ENCODE measurements at places on chromosomes 6 and 20.

- DNase-seq, result no peak
These were observed 159.6 kb upstream of the RNF24 start for GRCh38 chr20:4174909-4175308.

DNA sequence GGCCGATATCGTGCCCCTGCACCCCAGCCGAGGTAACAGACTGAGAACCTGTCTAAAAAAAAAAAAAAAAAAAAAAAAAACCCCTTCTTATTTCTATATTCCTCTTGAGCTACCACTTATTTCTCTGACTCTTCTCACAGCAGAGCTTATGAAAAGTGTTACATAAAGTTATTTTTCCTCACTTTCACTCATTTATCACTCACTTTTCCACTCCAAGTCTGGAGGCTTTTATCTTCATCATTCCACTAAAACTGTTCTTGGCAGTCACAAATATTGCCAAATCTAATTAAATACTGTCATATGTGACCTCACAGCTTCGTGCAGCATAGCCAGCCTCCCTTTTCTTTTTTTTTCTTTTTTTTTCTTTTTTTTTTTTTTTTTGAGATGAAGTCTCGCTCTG lies 131.2 kb downstream of the KLHL32 start:
- no peak for DNase-seq

- DNase-seq, result no peak
These were observed 46.9 kb upstream of the MAPK13 start for GRCh38 chr6:36083446-36083845.

DNA sequence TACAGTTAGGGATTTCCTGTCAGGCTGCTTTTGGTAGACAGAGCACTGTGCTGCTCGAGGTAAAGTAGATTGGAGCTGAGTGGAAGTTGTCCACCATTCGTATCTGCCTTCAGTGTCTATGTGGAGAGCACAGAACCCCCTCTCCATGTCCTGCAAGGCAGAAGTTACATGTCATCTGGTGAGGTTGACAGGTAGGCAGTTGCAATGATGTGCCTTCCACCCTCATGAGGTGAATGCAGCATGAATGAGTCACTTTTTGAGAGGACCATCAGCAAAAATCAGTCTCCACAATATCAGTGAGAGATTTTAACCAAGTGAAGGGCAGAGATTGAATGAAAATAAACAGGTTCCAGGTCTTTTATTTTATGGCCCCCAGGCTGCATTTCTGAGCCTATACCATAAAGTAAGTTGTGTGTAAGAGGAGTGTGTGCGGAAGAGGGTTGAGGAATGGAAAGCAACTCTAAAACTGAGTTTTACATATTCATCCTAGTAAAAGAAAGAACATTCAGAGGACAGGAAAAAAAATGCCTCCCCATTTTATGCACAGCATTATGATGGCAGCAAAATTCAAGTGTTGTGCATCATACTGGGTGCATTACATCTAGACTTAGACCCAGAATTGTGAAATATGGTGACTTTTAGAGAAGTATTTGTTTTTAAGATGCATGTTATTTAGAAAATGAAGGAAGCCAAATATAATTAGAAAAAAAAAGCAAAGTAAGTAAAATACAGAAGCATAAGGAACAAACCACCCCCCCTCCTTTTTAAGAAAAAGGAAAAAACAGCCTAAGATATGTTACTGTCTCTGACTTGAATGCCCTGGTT lies 15.8 kb downstream of the TRAPPC3L start:
- DNase-seq, result no peak

GRCh38 chr20:50982363-50982762 lies 23.7 kb downstream of the MOCS3 start:
- peak; percentile 48 for DNase-seq

DNA sequence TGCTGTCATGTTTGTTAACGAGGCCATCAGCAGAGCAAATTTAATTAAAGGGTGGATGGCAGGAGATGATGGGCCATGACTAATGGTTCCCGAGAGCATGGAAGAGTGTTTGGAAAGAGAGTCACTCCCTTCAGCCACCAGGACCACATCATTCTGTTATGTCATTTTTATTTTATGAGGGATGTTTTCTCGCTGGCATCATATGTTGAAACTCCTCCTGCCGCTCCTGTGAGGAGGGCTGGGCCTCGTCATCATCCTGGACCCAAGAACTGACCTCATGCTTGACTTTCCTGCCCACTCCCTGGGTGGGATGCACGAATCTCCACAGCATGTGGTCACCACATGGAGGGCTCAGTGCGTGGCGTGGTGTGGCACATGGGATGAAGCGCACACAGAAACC lies 86.4 kb upstream of the FRMD1 start:
- no peak for DNase-seq

GRCh38 chr6:47733879-47734558 lies 35.6 kb downstream of the ADGRF4 start:
- no peak for DNase-seq

DNA sequence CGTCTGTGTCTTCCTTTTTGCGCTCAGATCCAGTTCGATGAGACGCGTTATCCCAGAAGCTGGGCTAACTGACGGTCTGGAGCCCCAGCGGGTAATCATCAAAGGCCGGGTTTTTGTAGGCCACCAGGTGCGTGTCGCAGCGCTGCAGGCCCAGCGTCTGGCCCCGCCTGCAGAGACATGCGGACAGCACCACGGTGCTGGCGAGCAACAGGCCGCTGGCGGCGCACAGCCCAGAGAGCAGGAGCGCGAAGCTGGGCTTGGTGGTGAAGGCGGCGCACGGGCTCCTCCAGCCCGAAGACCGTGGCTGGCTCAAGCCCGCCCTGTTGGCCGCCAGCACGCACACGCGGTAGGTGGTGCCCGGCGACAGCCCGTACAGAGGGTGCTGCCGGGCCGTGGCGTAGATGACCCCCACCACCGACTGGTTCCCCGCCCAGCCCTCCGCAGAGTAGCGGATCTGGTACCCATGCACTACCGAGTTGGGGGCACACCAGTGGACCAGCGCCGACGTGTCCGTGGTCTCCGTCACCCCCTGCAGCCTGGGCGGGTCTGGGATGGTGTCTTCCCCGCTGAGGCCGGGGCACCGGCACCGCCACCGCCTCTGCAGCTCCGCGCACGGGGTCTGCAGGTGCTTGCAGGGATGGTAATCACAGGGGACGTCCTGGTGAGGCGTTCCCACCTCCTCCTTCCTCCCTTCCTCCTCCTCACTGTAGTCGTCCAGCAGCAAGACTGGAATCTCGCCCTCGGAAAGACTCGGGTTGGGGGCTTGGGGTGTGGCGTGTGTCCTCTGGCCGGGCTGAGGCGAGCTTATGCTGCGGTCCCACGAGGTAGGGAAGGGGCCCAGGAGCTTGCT lies 12.7 kb downstream of the LRRN4 start:
- DNase-seq, result no peak

GRCh38 chr6:17096096-17096495 lies 5.8 kb upstream of the STMND1 start:
- DNase-seq, result no peak

DNA sequence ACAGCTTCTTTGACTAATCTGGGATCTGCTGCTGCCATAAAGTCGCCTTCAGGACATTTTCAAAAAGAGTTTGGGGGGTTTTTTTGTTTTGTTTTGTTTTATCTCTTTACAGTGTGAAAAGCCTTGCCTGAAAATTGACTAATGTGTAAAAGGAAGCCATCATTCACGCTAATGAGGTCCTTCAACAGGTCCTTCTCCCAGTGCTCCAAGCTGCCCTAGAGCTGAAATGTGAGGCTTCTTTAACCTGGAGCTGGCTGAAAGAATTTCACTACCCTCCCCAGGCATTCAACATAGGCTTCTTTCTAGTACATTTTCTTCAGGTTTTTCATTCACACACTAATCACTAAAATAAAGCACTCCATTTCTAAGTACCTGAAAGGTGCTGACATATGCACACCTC lies 145.1 kb upstream of the PRDM1 start:
- no peak for DNase-seq

- DNase-seq, result peak; percentile 70
These were observed 118.8 kb downstream of the TINAG start for GRCh38 chr6:54426995-54427394.

- DNase-seq, result no peak
These were observed 24.0 kb downstream of the SDCBP2 start for GRCh38 chr20:1304710-1305515.

- no peak for DNase-seq
These were observed 88.4 kb upstream of the SLC22A16 start for GRCh38 chr6:110564703-110565421.

DNA sequence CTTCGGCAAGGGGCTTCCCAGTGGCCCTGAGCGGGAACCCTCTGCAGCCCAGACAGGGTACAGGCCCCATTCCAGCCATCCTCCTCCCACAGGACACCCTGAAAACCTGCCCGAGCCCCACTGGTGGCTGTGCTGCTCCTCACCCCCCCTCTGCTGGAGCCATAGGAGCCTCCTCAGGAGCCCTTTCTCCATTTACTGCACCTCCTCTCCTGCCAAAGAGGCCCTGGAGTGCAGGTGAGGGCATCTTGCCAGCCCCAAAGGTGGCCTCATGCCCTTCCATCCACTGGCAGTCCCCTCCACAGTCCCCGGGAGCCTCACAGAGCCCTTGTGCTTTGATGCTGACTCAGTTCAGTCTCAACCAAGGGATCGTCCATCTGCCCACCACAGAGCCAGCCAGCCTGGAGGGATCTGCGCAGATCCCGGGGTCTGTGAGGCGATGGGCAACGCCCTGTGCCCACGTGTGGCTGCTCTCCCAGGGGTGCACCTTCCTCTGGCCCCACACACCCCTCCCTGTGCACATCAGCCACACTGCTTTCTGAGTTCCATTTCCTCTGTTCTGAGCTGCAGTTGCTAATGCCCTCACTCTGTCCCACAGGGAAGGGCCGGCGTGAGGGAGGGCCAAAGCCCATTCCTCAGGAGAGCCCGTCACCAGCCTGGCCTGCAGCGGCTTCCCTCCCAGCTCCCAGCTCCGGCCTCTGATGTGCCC lies 228.5 kb downstream of the DLL1 start:
- no peak for DNase-seq

DNA sequence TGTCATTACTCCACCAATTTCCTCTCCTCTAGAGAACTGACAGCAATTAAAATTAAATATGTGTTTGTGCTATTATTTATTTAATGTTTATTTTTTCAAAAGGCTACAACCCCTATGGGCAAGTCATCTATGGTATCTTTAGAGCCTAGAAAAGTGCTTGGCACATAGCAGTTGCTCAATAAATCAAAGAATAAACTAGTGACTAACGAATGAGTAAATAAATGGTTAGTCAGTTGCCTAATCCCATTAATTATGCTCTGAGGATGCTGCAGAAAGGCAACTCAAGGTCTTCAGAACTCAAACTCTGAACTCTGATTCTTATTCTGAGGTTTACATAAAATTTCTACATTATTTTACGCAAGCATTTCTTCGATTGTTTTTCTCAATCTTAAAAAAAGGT lies 193.0 kb upstream of the TSHZ2 start:
- no peak for DNase-seq
